Fibroblast of lung (primary cell): ENCODE measurements at places on chromosomes 4 and X.

GRCh38 chr4:27720010-27720766 lies 859.5 kb downstream of the STIM2 start:
- DNase-seq: no peak
- no peaks in the 10 kb centered on the region for H3K27me3 ChIP-seq
- H3K27ac ChIP-seq: no peak overlapping the region
- no peaks in the 10 kb centered on the region for H3K36me3 ChIP-seq
- no peaks in the 10 kb centered on the region for H3K4me1 ChIP-seq

DNA sequence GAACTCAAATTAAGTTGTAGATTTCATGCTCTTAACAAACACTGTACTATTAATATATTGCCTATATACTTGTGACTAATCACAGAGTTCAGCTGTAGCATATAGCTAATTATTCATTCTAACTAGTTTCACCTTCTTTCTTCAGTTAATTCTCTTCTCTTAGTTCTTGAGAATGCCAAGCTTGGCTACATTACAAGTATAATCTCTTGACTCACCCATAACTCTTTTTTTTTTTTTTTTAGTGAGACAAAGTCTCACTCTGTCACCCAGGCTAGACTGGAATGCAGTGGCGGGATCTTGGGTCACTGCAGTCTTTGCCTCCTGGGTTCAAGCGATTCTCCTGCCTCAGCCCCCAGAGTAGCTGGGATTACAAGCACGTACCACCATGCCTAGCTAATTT lies 5.4 kb downstream of the KLHL5 start:
- no peak overlapping the region for H3K4me3 ChIP-seq
- no peak overlapping the region for H3K27ac ChIP-seq
- no peak for DNase-seq
- H3K27me3 ChIP-seq: no peaks in the 10 kb centered on the region

DNA sequence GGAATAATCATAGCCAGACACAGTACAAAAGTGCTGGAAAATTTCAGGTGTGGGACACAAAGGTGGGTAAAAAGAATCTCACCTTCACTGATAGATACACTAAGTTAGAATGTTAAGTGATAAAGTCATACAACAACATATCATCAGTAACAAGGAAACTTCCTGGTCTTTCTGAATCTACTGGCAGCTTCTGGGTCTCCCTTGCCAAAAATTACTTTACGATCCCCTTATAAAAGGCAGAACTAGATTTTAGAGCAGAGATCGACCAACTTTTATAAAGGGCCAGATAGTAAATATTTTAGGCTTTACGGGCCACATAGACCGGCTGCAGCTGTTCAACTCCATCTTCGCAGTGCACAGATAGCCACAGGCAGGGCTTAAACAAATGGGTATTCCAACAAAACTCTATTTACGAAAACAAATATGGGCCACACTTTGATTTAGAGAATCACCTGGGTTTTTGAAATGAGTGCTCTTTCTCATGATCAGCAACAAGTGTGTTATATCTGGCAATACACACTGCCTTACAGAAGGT lies 159.9 kb downstream of the AASDH start:
- no peaks in the 10 kb centered on the region for H3K36me3 ChIP-seq
- no peaks in the 10 kb centered on the region for H3K4me1 ChIP-seq
- no peak for DNase-seq
- H3K27me3 ChIP-seq: no peaks in the 10 kb centered on the region

GRCh38 chrX:138945219-138945618 lies 233.7 kb upstream of the FGF13 start:
- no peak for DNase-seq
- no peak overlapping the region for H3K27ac ChIP-seq
- no peak overlapping the region for H3K4me3 ChIP-seq

DNA sequence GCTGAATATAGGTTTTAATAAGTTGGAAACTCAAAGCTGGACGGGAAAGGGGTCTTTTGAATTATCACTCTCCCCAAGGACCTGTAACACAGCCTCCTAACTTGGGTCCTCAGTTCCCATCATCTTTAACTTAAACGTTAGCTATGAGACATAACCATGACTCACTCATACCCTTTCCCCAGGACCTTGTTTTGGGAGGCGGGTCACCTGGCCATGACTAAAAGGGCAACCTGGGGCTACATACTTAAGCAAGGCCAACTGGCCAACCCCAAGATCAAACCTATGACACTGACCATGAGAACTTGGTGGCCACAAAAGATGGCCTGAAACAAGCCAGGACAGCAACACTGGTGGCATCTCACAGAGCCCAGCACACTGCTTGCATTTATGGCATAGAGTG lies 89.0 kb downstream of the SH3KBP1 start:
- no peak overlapping the region for H3K4me3 ChIP-seq
- H3K4me1 ChIP-seq: peaks cover 4% of the 10 kb centered on the region
- no peaks in the 10 kb centered on the region for H3K36me3 ChIP-seq
- DNase-seq: no peak

- no peak overlapping the region for H3K27ac ChIP-seq
- H3K36me3 ChIP-seq: no peaks in the 10 kb centered on the region
- H3K27me3 ChIP-seq: no peaks in the 10 kb centered on the region
- no peak overlapping the region for H3K4me3 ChIP-seq
Observed at GRCh38 chrX:53262189-53262917, 19.0 kb downstream of the IQSEC2 start.

- H3K4me3 ChIP-seq: no peak overlapping the region
- no peaks in the 10 kb centered on the region for H3K4me1 ChIP-seq
- no peak for DNase-seq
- no peak overlapping the region for H3K27ac ChIP-seq
- no peaks in the 10 kb centered on the region for H3K36me3 ChIP-seq
Observed at GRCh38 chr4:68433582-68433981, 13.7 kb upstream of the TMPRSS11E start.
